ENCODE measurements at places on chromosomes 6 and 20.

DNA sequence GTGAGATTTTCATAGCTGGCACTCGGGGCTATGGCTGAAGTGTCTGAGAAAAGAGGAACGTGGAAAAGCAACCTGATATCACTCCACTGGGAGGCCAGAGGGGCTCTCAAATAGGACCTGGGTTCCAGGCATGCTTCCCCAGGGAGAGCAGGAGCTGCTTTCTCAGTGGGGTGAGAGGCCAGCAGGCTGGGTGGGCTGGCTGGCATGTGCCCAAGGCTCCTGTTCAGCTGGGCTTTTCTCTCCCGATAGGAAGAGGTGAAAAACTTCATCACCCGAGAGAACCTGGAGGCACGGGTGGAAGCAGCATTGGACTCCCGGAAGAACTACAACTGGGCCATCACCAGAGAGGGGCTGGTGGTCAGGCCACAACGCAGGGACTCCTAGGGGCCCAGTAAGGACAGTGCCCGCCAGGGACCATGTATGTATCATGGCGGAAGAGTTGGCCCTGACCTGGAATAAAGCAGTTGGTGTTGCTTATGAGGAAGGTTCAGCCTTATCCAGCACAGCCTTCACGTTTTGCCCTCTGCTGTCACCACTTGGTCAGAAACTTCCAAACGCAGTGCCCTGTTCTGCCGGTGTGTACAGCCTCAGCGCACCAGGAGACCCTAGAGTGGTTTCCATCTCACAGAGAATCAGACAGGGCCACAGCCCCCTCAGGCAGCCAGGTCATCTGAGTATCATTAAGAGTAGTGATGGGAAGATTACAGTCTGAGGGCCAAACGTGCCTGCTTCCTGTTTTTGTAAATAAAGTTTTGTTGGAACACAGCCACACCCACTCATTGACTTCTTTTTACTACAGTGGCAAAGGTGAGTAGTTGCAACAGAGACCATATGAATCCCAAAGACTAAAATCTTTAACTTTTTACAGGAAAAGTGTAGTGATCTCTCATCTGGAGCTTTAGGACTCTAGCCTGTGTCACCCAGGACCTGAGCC, 1.9 kb downstream of the MRPS26 start:
- no peak for DNase-seq

DNA sequence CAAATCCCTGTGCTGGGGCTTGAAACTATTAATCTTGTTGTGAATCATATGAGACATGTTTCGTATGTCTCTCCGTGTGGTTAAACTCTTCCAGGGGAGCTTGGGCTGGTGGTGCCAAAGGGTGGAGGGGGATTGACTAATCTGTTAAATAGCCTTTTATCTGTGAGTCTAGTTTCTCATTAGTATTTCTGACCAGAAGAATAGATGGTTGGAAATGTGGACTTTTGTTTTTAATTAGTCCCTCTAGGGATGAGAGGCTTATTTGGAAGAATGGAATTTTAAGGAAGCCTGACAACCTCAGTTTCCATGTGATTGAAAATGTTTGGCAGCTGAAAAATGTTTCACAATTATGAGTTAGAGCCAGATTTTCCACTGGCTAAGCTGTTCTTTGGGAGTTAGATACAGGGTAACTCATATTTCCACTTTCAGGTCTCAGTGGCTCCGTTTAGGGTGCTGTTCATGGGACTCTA, 117.3 kb downstream of the BCKDHB start:
- DNase-seq: no peak

DNA sequence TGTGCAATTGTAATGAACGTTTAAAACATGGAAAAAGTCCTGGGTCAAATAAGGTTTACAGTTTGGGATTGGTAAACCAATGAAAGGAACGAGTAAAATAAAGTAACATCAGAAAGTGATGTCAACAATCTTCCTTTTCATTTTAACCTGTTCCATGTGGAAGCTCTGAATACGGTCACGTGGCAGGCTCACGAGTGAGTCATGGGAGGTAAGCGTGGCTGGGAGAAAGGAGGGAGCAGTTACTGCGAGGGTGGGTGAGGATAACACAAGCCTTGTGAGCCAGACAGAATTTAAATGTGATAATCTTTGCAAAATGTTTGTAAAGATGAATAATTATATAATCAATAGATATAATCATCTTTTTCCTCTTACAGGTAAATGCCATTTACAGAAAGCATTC, 171.3 kb upstream of the HDAC2 start:
- no peak for DNase-seq

DNA sequence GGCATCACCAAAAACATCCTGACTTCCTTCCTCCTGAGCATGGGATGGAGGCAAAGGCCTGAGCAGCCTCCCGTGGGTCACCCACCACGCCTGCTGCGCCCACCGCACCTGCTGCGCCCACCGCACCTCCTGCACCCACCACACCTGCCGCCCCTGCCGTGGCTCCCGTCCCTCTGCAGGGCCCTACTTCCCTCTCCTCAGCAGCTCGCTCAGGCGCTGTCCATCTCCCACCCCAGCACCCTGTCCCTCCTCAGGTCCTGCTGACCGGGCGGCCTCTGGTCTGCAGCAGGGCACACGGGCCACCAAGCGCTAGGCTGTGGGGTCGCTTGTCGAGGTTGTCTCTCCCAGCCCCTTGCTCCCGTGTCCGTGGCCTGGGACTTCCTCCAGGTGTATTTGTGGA, 72.7 kb upstream of the SLCO4A1 start:
- DNase-seq: no peak

GRCh38 chr6:116386581-116387299, 16.0 kb downstream of the DSE start:
- no peak for DNase-seq

DNA sequence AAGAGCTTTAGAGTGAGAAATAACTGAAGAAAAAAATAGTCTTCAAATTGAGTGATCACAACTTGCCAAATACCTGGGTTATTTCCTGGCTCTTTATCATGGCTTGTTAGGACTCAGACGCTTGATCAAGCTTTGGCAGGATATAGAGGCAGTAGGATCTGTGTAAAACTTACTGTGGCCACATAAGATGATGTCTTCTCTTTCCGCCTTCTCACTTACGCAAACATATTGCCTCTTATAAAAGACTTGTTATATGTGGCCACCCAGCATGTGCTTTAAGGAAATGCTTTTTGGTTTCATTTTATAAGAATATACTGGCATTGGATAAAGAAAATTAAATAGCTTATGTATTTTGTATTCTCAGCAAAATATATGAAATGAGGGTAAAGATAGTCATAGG, 101.8 kb upstream of the AKIRIN2 start:
- no peak for DNase-seq

GRCh38 chr20:63359937-63360849, 956 bp downstream of the CHRNA4 start:
- DNase-seq: no peak

GRCh38 chr6:69987550-69987949, 121.2 kb downstream of the COL19A1 start:
- DNase-seq: no peak

Measured in substantia nigra (tissue), 51 donors.